B cell (primary cell): ENCODE measurements at places on chromosomes 11 and 22. TPM values are rescaled to one million over a fixed set of nuclear protein-coding genes. Genes with fewer than 3 reads are reported as not detected.

GRCh38 chr11:43819926-43820325, 60.7 kb upstream of the ALKBH3 start:
- no peak for DNase-seq

DNA sequence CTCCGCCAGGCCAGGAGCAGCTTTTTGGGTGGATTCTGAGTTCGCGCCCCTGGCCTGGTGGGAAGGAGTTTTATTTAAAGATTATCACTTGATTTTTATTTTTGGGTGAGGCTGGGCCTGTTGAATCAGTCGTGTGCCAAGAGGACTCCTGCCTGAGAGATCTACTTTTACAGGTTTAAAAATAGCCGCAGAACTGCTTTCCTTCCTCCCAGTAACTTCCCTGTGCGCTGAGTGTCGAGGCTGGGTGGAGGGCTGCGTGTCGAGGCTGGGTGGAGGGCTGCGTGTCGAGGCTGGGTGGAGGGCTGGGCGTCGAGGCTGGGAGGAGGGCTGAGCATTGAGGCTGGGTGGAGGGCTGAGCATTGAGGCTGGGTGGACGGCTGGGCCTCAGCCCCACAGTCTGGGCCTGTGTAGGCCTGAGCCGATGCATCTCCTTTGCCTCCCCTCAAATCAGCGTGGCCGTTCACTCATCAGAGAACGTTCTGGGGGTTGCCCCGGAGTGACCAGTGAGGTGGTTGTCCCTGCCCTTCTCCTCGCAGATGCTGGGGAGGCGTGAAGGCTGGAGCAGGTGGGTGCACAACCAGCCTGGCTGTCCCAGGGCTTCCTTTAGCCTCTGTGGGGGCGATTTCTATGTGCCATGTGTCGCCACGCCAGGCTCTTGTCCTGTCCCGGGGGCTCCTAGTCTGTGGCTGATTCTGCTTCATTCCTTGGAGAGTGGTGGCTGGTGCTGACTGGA, 30.1 kb downstream of the GRAMD4 start:
- no peak for DNase-seq

DNA sequence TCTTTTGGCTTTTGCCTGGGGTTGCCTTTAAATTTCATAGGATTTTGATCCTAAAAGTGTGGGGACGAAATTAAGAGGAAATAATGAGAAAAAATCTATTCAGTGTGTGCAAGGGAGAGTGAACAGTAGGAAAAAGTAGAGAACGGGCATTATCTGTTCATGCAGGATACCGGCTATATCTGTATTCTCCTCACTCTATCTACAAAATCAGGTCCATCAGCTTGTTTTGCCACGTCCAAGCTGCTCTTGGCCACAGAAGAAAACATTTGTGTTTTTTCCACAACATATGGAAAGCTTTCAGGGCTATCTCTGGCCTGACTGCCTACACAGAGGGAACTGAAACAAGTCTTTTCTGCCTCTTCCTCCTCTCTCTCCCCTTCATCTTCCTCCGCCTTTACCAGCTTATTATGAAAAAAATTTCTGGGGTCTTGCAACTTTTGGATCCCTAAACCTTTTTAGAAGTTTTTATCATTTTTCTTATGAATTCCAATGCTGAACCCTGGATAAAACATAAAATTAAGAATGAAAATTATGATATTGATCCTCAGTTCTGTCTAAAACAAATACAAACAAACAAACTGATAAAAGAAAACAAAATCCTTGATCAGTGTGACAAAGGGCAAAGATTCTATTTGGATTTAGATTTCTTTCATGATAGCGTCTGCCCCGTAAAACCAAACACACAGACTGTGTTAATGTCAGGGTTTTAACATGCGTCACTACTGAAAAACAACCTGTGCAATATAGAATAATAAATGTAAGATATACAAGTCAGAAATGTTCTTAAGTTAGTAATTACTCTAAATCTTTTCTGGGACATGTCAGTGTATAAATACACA, 219.7 kb downstream of the CNTN5 start:
- no peak for DNase-seq

DNA sequence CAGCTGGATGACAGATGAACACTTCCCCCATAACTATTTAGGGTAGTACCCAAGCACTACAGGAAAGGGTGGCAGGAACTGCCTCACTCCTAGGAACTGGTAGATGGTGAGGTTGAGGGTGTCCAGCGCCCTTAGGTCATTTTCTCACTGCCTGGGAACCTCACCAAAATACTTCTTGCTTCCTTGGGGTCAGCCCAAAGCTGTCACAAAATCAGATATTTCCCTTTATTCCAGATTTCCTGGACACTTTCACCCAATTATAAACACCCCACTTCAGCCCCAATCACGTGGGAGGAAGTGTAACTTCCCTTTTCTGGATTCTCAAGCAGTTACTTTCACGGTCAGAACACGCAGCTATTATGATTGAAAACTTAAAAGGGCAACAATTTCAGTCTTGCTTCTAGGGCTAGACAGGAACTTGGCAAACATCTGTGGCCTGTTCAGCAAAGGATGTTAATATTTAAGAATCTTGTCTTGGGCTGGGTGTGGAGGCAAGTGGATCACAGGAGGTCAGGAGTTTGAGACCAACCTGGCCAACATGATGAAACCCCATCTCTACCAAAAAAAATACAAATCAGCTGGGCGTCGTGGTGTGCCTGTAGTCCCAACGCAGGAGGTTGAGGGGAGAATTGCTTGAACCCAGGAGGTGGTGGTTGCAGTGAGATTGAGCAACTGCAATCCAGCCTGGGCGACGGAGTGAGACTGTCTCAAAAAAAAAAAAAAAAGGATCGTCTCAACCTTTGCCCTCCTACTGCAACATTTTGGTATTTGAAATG, 4.0 kb downstream of the FTH1 start:
- peak; percentile 90 for DNase-seq

GRCh38 chr11:122050021-122050690, 65.9 kb downstream of the BLID start:
- no peak for DNase-seq

The RAB39A gene
- 0.65 and 1.3 TPM in 2 replicates for polyA plus RNA-seq

The SEC14L6 gene
- polyA plus RNA-seq: not detected in 2 replicates

GRCh38 chr22:45473626-45474237, 29.0 kb upstream of the FBLN1 start:
- no peak for DNase-seq

- peak; percentile 88 for DNase-seq
Observed at GRCh38 chr22:37244922-37245722, 1.1 kb upstream of the RAC2 start.
